ENCODE measurements at places on chromosomes 6 and 20.

GRCh38 chr20:20002101-20002998, 14.8 kb upstream of the NAA20 start:
- no peak for DNase-seq

- no peak for DNase-seq
These were observed 126.7 kb downstream of the UNC5CL start for GRCh38 chr6:40912158-40912946.

DNA sequence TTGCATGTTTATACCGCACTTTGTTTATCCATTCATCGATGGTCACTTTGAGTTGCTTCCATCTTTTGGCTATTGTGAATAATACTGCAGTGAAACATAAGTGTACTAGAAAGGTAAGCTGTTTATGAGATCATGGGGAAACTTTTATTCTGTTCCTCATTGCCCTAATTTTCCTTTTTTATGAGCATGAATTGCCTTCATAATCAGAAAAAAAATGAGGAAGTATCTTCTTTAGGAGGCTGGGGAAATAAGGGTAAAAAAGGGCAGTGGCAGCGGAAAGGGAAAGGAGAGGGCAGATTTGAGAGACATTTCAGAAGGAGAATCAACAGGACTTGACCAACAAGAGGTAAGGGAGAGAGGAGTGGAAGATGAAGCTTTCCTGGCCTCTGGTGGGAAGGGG, 14.3 kb upstream of the SERINC3 start:
- DNase-seq: no peak

- no peak for DNase-seq
These were observed 66.3 kb downstream of the CEP162 start for GRCh38 chr6:84161190-84161589.

DNA sequence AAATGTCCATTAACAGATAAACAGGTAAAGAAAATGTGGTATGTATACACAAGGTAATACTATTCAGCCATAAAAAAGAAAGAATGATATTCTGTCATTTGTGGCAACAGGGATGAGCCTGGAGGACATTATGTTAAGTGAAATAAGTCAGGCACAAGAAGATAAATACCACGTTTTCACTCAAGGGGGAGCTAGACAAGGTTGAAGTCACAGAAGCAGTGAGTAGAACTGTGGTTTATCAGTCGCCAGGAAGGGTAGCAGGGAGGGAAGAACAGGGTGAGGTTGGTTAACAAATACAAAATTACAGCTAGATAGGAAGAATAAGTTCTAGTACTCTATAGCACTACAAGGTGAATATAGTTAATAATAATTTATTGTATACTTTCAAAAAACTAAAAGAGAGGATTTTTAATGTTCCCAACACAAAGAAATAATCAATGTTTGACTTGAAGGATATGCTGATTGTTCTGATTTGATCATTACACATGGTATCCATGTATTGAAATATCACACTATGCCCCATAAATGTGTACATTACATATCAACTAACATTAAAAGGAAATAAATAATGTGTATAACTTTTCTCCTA, 21.1 kb downstream of the RTN4IP1 start:
- DNase-seq: no peak

DNA sequence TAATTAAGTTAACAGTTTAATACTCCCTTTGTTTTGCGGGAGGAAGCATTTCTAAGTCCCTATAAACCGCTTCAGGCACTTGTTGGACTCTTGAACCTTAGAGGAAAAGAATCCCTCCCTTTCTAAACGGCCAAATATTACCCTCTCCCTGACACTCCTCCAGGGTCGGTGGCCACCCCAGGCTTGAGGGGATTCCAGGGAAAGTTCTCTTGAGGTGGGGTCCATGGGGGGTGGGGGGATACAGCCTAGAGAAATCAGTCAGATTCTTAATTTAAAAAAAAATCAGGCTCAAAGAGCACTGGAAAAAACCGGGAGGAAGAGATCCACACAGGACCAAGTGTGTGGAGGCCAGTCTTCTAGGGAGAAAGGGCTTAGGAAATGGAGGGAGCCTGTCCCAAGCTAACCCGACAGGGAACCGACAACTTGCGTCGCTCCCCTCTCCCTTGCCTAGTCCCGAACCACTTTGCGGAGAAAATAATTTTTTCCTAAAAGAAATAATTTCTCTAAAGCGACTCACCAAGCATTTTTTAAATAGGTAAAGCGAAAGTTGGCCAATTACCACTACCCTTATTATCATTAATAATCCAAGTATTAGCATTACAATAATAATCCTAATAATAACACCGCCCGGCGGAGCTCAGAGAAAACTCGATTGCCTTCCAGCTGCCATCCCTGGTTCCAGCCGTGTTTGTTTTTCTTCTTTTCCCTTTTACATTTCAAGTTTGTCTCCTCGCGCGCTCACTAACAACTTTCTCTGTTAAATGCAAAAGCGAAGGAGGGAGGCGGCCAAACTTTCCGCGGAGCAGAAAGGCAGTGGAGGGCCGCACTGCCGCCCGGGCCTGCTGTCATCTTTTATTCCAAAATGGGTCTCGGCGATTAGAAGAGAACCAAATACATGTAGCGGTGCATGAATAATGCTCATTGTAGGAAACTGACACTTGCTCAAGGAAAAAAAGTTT, 4.8 kb downstream of the NR2E1 start:
- no peak for DNase-seq

GRCh38 chr6:35008858-35009257, 119.8 kb downstream of the ANKS1A start:
- DNase-seq: no peak

DNA sequence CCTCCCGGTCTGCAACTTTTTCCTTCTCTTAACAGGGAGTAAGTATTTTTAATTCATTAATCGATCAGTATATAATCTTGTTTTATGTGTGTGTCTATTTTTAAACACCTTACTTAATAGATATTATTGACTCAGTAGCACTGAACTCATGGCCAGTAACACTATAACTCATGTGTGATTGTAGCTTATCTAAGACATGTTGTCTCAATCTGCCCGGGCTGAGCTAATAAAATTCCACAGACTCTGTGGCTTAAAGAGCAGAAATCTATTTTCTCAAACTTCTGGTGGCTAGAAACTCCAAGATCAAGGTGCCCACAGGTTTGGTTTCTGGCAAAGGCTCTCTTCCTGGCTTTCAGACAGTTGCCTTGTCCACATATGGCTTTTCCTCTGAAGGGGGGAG, 68.8 kb upstream of the TNFAIP3 start:
- no peak for DNase-seq

- DNase-seq: no peak
These were observed 60.9 kb downstream of the PYGB start for GRCh38 chr20:25308671-25309394.

GRCh38 chr6:13375360-13375878, 47.1 kb upstream of the TBC1D7 start:
- no peak for DNase-seq

DNA sequence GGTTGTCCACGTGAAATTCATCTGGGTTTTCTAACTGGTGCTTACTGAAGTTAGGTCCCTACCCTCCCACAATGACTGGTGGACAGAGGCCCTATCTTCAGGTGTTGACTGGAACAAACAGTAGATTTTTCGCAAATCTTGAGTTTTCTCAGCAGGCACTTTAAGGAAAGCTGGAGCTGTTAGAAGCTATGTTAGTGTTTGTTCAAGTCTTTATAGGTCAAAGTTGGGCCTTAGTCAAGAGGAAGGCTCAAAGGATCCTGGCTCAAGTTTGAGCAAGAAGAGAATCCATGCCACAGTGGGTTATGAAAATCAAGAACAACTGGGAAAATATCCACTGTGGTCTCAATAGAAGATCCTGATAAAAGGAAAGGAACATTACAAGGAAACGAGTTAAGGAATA, 48.5 kb upstream of the ELOVL5 start:
- no peak for DNase-seq

DNA sequence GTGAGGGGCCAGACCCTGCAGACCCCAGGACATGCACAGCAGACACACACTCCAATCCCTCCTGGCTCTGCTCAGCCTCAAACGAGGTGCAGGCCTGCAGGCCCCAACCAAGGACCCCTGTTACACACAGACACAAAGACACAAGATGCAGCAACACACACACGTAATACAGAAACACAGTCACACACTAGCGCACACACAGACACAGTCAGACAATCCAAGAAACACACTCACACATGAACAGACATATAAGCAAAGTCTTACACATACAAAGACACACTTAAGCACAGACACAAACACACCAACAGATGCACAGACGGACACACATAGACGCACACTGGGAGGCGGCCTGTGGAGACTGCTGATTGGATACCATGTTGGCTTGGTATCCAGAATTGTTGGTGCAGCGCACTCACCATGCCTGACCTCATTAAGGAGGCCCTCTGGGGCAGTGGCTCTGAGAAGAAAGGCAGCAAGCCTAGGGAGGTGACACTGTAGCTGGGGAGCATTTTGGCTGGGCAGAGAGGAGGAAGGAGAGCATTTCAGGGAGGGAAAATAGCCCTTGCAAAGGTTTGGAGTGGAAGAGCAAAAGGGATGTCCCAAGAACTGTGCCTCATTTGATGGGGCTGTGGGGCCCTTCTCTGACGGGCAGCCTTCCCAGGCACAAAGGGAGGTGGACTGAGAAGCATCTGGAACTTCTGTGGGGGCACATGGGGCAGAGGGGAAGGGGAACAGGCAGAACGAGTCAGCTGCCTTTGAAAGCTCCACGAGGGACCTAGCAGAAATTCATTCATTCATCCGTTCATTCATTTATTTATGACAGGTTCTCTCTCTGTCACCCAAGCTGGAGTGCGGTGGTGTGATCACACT, 1.4 kb upstream of the HSPA12B start:
- no peak for DNase-seq

DNA sequence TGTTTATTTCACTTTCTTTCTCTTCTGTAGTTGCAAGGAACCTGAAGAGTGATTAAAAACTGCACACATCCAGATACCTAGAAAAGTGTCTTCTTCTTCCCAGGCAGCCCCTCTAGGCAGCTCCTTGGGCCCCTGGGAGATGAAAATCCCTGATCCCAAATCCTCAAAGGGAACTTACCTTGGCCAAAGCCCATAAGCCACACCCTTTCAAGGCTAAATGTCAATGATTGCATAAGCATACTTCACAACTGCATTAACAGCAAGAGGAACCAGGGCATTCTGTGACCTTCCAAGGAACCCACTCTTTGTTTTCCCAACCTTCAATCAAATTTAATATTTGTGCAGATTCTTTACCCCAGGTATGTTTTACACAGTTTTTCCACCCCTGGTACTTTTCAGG, 4.4 kb upstream of the HMGN3 start:
- no peak for DNase-seq

- DNase-seq: no peak
These were observed 164.9 kb upstream of the RREB1 start for GRCh38 chr6:6942831-6943230.

DNA sequence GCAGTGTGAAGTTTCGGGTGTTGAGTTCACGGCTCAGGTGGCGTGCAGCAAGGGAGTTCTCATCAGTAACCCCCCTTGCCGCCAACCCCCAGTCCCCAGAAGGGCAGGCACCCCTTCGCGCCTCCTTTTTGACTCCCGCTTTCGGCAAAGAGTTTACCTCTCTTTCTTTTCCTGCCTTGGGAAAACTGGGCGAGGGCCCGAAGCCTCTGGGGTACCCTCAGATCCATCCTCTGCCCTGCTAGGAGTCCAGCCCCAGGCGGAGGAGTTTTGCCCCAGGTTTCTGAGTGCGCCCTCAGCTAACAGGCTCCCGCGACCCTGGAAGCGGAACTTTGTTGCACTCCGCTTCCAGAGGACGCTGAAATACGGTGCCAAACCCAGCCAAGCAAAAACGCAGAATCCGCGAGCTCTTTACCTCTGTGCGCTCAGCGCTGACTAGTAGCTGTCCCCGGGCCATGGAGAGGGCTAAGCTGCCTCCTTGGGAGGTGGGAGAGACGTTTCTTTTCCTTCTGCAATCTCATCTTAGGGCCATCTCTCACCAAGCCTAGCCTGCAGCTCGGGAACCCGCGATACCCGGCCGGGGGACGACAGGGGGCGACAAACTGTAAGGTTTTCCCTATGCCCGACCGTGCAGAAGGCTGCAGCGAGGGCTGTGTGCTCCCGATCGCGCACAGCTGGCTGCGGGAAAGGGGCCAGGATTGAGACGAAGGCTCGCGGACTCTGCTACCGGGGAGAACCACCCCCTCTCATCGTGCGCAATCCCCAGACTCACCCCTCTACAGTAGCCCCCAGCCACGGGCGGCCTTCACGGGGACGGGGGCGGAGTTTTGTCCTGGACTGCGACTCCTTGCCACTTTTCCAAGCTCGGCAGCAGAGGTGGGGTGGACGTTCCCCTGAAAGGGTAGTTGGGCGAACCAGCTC, 2.7 kb upstream of the PAX1 start:
- peak; percentile 16 for DNase-seq

GRCh38 chr6:37987559-37987958, 168.0 kb downstream of the ZFAND3 start:
- DNase-seq: no peak

- DNase-seq: no peak
These were observed 497.4 kb upstream of the SULF2 start for GRCh38 chr20:48282591-48283228.

DNA sequence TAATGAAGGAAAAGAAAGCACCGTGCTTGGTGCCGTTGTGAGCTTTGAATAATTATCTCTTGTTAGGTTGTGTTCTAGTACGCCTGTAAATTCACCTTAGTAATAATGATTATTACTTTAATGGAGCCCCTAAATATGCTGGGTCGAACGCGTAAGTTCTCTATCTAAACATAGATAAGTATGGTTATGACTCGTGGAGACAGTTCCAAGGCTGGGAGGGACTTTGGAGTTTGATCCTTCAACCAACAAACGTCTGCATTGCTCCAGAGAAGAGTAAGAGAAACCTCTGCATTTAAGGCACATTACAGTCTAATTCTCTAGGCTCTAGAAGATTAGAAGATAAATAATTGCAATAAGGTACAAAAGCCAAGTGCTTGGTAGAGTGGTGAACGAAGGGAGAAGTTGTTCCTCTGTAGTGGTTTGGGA, 514 bp downstream of the ACOT13 start:
- no peak for DNase-seq

DNA sequence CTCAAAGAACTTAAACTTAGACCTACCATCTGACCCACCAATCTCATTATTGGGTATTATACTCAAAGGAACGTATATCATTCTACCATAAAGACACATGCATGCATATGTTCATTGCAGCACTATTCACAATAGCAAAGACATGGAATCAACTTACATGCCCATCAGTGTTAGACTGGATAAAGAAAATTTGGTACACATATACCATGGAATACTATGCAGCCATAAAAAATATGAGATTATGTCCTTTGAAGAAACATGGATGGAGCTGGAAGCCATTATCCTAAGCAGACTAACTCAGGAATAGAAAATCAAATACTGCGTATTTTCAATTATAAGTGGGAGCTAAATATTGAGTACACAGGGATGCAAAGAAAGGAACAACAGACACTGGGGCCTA, 166.4 kb upstream of the GLP1R start:
- no peak for DNase-seq

GRCh38 chr20:57013741-57014140, 252.7 kb downstream of the BMP7 start:
- no peak for DNase-seq

DNA sequence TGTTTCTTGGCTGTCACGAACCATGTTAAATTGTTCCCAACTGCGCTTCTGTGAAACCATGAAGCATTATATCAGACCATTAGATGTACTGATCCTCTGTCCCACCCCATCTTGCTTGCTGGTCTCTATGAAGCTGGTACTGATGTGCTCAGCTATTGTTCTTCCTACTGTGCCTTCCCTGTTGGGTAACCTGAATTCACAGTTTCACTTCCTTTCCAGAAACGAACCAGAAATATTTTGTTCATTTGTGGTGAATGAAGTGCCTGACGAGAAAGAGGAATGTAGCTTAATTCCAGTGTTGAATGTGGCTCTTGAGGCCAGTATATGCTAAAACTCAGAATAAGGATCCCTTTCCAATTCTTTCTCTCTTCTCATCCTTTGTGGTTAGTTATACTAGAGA, 58.1 kb upstream of the SNAP91 start:
- DNase-seq: no peak
